ENCODE measurements at places on chromosomes 1 and 21.

GRCh38 chr21:36415375-36415774 lies 30.2 kb downstream of the CHAF1B start:
- no peak for DNase-seq

GRCh38 chr1:10759413-10760200 lies 36.8 kb downstream of the CASZ1 start:
- DNase-seq = no peak

DNA sequence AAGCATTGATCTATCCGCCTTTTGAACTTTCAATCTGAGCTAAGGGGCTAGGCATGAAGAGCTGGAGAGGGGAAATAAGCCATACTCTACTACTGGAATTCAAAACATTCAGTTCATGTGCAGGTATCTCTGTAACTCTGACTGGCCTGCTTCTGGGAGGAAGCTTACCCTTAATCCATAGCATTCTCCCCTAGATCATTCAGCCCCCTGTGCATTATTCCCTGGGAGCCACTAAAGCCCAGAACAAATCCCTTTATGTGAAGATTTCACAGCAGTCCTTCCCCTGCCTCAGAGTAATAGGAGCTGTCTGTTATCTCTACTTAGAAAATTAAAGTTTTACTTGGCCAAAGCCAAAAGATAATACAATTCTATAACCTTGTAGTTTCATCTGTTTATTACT lies 300.7 kb downstream of the SEC16B start:
- no peak for DNase-seq

GRCh38 chr1:31467005-31467674 lies 54.1 kb downstream of the SERINC2 start:
- DNase-seq = no peak

- no peak for DNase-seq
These were observed 471.2 kb upstream of the RUNX1 start for GRCh38 chr21:35520302-35520701.

GRCh38 chr1:77412820-77413530 lies 131.2 kb downstream of the AK5 start:
- DNase-seq = no peak
